PC-3 (cell line): ENCODE measurements at places on chromosomes 2 and 18. TPM values are rescaled to one million over a fixed set of nuclear protein-coding genes. Genes with fewer than 3 reads are reported as not detected.

DNA sequence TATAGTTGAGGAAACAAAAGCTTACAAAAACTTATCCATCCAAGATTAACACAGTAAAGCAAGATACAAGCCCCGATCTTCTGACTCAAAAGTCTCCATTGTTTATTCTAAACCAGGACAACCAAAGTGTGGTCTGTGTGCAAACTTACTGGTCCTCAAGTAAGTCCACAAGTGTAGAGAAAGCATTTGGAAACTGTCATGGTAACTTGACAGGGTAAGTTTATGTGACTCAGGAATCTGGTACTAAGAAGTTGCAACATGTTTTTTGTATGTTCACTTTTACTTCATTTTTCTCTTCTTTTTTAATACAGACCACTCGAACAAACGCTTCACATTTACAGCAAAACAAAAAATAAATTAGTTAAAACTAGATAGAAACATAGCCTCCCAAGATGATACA lies 9.4 kb downstream of the MBD2 start:
- no peak for DNase-seq

GRCh38 chr2:60353406-60353800 lies 200.1 kb downstream of the BCL11A start:
- DNase-seq: no peak

- DNase-seq: no peak
Measured at GRCh38 chr2:205086662-205087061, 541.4 kb downstream of the PARD3B start.

DNA sequence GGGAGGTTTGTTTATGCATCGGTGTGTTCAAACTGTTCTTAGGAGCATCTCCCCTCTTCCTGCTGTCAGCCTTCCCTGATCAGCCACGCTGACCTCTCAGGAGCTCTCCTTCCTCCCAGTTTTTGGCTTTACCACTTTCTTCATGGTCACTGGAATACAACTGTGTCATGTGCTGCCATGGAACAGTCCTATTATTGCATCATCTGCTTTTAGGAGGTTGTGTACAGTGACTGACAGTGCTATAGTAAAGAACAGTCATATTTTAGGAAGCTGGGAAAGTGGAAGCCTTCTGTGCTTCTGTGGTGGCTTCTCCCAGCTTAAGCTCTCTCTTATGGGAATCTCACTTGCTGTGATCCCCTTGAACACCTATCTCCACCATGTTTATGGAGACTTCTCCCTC lies 165.5 kb downstream of the TPGS2 start:
- no peak for DNase-seq

- no peak for DNase-seq
Measured at GRCh38 chr2:70692256-70692655, 75.7 kb downstream of the ADD2 start.

Gene ERICH2
- total RNA-seq: 1.4 and 1.9 TPM in 2 replicates

DNA sequence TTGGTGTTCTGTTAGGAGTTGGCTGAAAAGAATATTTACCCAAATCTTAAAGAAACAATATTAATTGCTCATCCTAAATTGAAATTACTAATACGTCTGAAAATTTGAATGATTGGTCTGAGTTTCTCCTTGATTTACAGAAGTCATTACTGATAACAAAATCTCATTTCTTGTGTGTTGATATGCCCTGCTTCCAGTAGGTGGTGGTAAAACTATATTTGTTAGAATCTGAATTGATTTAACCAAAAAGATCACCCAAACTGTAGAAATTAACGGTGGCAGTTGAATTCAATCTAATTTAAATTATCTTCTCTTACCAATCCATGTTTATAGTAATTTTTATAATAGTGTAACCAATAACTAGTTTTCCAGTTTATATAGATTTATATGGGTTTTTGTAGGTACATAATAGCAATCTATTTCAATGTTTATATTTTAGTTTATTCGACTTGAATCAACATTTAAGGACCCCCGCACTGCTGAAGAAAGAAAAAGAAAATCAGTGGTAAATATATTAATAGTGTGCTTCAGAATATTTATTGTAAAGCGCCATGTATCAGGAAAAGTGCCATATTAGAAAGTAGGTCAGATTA lies 38.3 kb downstream of the PAPOLG start:
- peak; percentile 45 for DNase-seq

DNA sequence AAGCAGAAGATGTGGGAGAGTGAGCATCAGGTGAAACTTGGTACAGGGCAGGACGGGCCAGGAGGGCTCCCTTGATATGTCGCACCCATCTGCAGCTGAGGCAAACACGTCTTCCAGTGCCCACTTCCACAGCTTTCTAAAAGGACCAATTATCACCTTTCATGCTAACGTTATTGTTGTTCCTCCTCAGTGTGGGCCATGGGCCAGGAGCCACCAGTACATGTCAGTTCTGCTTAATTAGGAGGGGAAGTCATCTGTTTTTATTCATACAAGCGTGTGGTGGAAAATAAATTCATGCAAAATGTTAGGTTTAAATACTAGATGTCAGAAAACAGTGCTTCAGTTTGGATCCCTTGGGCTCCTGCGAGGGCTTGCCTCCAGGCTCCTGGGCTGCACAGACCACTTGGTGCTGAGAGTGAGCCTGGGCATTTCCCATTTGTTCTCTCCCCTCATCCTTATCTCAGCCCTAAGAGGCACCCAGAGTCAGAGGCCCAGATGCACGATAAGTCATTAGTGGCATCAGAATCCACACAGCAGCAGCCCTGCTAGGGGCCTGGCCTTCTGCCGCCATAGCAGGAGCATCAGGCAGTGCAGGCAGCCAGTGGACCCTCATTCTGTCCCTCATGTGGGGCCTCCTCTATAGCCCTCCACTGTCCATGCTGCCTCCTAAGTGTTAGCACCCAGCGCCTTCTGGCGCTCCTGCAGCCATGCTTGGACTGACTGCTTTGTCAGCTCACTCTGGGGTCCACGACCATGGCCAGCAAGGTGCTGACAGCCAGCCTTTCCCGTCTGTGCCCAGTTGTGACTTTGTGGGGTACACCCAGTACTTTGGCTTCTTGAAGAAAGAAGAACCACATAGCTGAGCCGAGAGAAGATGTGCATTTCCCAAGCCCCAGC lies 539.8 kb upstream of the RAB6C start:
- no peak for DNase-seq

DNA sequence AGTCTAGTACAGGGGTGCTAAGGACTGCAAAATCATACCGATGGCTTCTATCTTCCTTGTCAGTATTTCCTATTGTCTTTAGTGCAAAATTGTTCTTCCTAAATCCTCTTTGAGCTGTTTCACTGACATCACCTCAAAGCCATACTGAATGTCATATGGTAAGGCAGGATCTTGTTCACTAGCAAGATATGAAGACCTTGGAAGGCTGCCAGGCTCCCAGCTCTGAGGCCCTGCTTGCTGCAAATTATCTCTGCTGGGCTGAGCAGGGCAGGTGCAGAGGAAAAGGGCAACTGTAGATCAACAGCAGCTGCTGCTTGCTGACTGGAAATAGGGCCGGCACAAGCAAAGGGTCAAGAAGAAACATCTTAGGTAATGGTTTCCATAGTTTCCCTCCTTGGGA lies 58.2 kb downstream of the PMAIP1 start:
- peak; percentile 74 for DNase-seq

- DNase-seq: peak; percentile 86
Measured at GRCh38 chr18:41954827-41955613, at the start of gene PIK3C3. Gene PIK3C3 (plus strand): TSS chr18:41955234. CDS start chr18:41955292, 58 bp downstream.

DNA sequence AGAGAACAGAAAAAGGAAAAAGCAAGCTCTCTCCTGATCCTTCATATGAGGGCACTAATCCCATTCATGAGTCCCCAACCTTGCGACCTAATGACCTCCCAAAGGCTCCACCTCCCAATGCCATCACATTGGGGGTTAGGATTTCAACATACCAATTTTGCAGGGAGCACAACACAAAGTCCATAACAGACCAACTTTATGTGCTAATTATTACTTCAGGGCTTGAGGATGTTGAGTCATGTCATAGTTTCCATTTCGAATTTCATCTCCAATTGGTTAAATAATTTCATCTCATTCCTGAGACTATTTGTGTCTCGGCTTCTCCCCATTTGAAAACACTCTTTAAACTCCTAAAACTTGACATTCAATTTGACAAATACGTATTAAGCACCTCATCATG lies 69.9 kb upstream of the KLF7 start:
- no peak for DNase-seq

DNA sequence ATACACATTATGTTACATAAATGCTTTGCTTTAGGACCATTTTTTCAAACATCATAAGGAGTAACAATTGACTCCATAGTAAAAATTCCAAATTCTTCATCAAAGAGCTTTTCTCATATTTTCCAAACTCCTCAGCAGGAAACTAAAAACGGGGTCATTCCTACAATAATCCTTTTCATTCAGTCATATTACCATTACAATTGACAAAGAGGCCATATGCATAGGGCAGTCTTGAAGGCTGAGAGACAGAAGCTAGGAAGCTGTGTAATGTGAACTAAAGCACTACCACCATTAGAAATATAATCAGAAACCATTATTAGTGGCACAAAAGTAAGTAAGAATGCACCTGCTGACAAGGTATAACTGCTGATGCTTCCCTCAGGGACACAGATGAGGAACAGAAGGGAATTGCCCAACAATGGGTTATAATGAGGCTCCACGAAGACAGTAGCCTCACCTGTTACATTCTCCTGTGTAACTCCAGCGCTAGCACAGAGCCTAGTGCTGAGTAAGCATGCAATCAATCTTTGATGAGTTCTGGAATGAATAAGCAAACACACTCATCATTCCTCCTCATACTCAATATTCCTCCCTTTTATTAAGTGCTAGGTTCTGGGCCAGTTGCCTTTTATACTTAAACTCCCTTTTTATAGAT lies 942.3 kb downstream of the CPS1 start:
- no peak for DNase-seq

DNA sequence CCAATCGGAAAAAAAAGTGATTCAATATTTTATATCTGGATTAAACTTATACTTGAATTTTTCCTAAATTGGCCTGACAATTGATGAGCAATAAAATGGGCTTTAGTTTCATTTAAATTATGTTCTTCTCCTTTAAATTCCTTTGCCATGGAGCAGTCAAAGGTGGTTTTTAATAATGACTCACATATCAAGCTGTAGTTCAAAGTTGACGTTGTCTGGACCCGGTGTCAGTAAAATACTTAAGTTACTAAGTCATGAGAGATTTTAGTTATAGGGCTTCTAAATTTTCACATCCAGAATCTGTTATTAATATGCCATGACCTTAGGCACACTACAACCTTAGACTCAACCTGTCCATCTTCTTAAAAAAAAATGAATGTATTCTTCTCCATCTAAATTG lies 62.5 kb downstream of the CDH2 start:
- DNase-seq: peak; percentile 85

- DNase-seq: no peak
Measured at GRCh38 chr2:30584116-30584515, 137.1 kb downstream of the LCLAT1 start.

DNA sequence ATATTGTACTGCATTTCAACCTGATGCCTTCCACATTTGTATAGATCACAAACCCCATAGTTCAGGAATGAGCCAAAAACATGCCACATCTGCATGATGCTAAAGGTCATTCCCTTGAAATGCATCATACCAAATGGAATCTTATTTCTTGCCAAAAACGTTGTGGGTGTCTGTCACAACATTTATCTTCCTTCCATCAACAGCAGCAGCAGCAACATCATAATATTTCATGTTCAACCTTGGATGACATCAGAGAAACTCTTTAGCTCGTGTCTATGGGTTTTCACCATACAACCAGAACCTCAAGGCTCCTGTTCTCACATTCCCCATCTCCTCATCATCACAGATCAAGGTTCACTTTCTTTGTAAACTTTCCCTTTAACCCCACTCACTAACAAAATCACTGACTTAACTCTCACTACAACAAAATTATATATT lies 221.3 kb upstream of the CTAGE1 start:
- peak; percentile 76 for DNase-seq

- DNase-seq: peak; percentile 76
Measured at GRCh38 chr18:68520406-68521075, 194.4 kb downstream of the TMX3 start.

DNA sequence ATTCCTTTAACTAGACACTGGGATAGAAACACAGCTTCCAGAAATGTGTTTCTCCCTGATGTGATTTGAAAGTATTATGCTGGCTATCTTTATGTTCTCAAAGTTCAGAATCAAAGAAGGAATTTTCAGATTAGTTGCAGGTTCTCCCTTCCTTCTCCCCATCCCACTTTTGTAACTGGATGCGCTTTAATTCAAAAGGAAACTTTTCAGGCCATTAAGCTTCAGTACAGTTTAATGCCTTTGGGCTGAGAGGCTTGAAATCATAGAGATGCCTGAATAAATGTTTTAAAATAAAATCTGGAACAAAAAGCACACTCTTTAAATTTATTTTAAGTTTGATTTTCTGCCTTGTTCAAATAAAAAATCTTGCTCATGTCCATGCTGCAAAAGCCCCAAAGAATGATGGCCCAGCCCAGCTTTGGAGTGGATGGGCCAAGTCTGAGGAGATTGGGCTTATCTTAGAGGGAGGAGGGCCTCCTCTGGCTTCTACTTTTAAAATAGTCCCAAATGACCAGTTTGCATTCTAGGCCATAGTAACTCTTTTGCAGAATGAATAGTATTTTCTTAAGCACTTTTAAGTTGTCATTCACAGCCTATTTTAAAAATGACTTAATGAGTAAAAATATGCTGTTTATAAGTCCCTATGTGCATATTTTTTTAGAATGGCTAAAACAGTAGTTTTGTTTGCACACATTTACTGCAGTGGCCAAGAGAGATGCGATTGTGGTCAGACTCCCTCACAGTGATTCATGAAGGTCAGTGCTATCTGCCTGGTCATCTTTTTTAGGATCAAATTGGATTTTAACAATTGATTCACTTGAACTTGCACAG lies 129.2 kb downstream of the MTX2 start:
- DNase-seq: peak; percentile 59

Gene ZNF24
- total RNA-seq: 10.4 and 11.0 TPM in 2 replicates

Gene NAT8
- total RNA-seq: not detected in 2 replicates

DNA sequence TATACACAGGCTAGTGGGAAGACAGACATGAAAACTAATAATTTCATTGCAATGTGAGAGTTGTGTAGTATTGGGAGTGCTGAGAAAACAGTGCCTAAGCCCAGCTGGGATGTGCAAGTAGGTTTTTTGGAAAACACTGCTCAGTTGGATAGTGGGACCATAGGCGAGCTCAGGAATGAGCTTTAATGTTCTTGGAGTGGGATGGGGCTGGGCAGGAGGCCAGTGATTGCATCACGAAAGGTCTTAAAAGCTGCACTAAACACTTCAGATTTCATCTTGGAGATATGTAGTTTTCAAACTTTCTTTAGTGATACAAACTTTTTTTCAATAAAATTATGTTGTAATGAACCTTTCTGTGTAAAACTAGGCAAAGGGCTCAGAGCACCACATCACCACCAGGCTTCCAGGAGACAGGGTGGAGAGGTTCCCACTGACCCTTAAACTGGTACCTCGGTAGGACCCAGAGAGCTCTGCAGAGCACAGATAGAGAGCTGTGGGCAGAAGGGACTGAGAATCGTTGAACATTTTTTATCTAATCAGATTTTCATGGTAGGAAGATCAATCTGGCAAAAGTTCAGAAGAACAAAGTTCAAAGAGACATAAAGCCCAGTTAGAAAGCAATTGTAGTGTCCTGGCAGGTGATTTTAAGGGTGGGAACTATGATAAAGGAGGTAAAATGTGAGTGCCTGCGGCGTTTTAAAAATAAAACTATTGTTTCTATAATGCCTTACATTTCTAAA lies 176.2 kb downstream of the TRABD2A start:
- no peak for DNase-seq

- no peak for DNase-seq
Measured at GRCh38 chr18:43141208-43141607, 25.7 kb upstream of the RIT2 start.

GRCh38 chr18:13681701-13682100 lies 44.7 kb downstream of the FAM210A start:
- no peak for DNase-seq

Gene RAPGEF4
- total RNA-seq: 0.87 and 2.1 TPM in 2 replicates

Gene GDF7
- 0.04 TPM in 1 of 2 replicates, not detected in the other for total RNA-seq

Gene ZSWIM2
- total RNA-seq: not detected in 2 replicates

Gene DSC1
- total RNA-seq: not detected in 2 replicates
